H9 (cell line): ENCODE measurements at places on chromosomes 12 and 14. TPM values are rescaled to one million over a fixed set of nuclear protein-coding genes. Genes with fewer than 3 reads are reported as not detected.

The RAD51AP1 gene
- 55.4 and 59.4 TPM in 2 replicates for total RNA-seq

The IL26 gene
- not detected in 2 replicates for total RNA-seq

The BDKRB2 gene
- total RNA-seq, result 0.13 and 0.15 TPM in 2 replicates

The SLC5A8 gene
- 0.07 TPM in 2 replicates for total RNA-seq

The DLST gene
- total RNA-seq, result 116 and 120 TPM in 2 replicates

The RNF212B gene
- 0.15 and 0.39 TPM in 2 replicates for total RNA-seq

The KRT6A gene
- not detected in 2 replicates for total RNA-seq

The A2M gene
- 0.94 and 1.2 TPM in 2 replicates for total RNA-seq

The TAS2R9 gene
- total RNA-seq, result not detected in 2 replicates

The MGST1 gene
- total RNA-seq, result 234 and 235 TPM in 2 replicates

GRCh38 chr12:25365340-25365730 lies 114.6 kb upstream of the KRAS start:
- DNase-seq, result no peak

DNA sequence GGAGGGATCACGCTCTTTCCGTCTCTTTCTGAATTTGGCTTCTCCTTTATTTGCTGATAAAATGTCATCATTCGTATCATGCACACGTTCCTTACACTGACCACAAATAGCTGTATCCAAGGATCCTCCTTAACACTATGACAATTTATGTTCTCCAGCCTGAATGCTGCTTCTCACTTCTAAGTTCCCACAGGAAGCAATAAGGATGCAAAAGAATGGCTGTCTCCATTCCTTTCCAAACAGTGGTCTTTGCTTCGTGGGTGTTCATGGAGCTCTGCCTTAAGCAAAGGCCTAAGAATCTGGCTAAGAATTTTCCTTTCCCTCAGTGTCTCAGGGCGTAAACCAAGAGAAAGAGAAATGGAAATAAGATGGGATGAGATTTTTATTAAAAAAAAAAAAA lies 200.2 kb downstream of the ITPR2 start:
- no peak for DNase-seq

- no peak for DNase-seq
Measured at GRCh38 chr12:56082382-56082781, 2.4 kb downstream of the ERBB3 start.

DNA sequence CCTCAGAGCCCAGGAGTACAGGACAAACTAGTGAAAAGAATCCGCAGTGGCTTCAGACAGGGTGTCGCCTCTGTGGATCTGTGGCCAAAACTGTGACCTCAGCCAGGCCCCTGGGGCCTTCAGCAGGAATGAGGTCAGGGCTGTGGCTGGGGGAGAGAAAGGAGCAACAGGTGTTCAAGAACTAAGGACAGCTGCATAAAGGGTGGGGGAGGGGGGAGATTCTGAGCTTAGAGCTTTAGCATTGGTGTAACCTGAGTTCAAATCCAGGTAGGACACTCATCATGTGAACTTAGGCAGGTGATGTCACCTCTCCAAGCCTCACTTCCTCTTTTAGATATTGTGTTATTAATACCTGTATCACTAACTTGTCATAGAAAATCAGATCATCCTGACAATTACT lies 40.9 kb upstream of the CORO1C start:
- DNase-seq, result no peak

DNA sequence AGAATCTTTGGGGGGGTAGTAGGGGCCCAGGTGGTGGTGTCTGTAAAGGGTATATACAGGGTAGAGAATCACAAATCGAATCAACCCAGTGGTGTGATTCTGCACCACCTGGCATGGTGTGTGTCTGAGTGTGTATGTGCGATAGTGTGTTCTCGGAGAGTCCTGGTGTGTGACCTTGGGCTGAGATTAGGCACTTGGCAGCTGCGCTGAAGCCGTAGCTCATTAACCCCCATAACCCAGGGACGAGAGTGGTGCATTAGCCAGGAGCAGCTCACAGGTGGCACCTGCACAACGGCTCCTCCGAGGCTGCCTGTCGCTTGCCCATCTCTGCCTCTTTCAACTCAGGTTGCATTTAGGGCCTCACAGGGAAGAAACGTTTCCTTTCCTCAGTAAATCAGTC lies 15.6 kb upstream of the TESC start:
- no peak for DNase-seq

GRCh38 chr14:96904201-96904600 lies 107.0 kb downstream of the VRK1 start:
- DNase-seq, result no peak

DNA sequence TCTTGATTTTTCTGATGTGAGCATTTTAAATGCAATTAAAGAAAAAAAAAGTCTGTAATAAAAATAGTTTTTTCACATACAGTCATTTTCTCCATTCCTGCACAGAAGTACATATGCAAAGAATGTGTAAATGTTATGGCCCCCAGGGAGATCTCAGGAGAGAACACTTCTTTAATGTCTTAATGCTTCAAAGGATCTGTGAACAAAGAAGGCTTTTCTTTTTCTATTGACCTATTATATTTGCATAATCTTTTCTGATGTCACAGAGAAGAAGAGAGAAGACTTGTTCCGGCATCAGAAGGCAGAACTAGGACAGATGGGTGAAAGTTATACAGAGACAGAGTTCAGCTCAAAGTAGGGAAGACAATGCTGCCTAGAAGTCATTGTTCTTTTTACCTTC lies 413.5 kb upstream of the STXBP6 start:
- DNase-seq, result no peak

DNA sequence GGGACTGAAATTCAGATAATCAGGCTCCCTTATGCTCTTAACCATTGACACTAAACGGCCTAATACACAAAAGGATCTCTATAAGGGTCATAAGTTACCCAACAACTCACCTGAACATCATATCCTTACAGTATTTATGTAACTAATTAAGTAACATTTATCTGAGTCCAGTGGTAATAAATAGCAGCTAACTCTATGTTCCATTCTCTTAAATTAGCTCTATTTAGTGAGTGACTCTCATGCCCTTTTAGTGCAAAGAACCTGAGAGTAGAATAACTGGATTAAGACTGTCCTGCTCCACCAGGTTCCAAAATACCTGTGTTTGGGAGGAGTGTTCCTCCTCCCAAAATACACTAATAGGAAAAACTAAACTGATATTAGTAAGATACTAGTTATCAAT lies 9.8 kb downstream of the SCAF11 start:
- no peak for DNase-seq

- DNase-seq, result no peak
Measured at GRCh38 chr14:62031504-62031903, 269.3 kb downstream of the SNAPC1 start.

- DNase-seq, result no peak
Measured at GRCh38 chr12:100962086-100962712, 167.6 kb downstream of the ANO4 start.

DNA sequence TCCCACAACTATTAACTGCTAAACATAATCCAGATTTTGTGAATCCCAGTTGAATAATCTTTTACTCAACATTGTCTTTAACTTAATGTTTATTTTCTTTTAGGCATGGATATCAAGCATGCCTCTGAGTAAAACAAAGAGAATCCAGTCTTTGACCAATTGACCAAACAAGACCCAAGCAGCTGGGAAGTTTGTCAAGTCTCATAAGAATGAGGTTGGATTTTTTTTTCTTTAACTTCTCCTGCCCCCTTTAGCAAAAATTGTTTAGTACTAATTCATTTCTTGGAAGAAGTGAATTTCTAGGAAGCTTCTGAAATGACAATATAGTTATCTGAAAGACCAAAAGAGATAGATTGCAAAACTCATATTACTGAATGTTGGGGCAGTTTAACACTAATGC lies 89.9 kb downstream of the OTOGL start:
- no peak for DNase-seq

DNA sequence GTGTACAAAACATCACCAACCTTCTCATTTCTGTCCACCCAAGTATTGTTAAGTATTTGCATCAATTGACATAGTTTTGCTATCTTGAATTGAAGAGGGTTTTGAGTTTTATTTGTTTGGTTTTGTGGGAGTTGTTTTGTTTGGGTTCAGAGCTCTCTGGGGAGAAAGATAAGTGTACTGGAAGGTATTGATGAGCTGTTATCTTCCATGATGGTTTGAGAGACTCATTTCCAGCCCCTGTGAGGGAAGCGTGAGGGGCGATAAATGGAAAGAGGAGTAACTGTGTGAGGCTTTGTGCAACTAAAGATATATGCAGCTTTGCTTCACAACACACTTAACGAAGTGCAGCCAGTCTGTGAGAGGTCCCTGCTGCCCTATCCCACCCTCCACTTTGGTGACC lies 15.7 kb upstream of the CIPC start:
- no peak for DNase-seq

GRCh38 chr14:54446161-54446693 lies 5.1 kb upstream of the CNIH1 start:
- DNase-seq, result no peak

- DNase-seq, result no peak
Measured at GRCh38 chr12:54412348-54412747, 6.7 kb downstream of the ITGA5 start.

GRCh38 chr12:31589598-31589903 lies 1.4 kb downstream of the DENND5B start:
- no peak for DNase-seq

- no peak for DNase-seq
Measured at GRCh38 chr14:31939934-31940333, 137.2 kb upstream of the ARHGAP5 start.

GRCh38 chr12:129237881-129238280 lies 384.6 kb downstream of the GLT1D1 start:
- DNase-seq, result no peak

DNA sequence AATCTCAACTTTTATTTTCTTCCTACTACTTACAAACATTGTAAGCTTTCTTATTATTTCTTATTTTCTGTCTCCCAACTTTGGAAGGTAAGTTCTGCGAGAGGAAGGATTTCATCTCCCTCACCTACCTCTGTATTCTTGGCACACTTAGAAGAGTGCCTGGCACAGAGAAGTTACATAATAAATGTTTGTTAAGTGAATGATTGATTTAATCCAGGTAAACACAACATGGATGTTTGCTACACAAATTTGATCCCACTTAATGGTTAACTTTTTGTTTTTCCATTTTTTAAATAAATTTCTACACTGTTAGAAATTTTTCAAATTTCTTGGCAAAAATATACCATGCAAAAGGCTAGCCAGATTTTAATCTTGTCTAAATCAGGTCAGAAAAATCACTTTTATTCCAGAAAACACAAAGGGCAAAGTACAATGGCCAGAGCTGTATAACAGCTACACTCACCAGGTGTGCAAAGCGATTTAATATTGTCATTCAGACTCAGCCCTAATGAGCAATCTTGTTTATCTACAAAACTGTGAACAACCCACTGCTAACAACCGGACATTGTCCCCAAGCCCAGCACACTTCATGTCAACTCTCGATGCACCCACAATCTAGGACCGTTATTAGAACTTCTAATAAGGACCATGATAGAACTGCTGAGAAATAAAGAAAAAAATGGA lies 222.1 kb upstream of the EEA1 start:
- no peak for DNase-seq

DNA sequence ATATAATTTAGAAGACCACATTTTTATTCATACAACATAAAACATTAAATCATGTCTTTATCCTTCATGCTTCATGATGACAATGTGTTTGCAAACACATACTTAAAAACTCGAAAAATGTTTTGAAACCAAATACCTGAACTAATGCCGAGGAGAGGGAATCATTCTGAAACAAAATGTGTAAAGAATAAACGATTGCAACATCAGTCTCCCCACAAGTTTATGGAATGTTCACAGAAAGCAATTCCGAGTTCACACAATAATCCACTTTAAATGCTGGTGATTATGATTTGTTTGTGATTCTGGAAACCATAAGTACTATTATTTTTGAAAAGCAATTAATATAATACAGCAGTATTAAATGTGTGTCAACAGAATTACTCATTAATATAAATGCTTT lies 84.5 kb upstream of the PDZRN4 start:
- no peak for DNase-seq

GRCh38 chr14:105880616-105881015 lies 354.2 kb downstream of the TMEM121 start:
- no peak for DNase-seq

DNA sequence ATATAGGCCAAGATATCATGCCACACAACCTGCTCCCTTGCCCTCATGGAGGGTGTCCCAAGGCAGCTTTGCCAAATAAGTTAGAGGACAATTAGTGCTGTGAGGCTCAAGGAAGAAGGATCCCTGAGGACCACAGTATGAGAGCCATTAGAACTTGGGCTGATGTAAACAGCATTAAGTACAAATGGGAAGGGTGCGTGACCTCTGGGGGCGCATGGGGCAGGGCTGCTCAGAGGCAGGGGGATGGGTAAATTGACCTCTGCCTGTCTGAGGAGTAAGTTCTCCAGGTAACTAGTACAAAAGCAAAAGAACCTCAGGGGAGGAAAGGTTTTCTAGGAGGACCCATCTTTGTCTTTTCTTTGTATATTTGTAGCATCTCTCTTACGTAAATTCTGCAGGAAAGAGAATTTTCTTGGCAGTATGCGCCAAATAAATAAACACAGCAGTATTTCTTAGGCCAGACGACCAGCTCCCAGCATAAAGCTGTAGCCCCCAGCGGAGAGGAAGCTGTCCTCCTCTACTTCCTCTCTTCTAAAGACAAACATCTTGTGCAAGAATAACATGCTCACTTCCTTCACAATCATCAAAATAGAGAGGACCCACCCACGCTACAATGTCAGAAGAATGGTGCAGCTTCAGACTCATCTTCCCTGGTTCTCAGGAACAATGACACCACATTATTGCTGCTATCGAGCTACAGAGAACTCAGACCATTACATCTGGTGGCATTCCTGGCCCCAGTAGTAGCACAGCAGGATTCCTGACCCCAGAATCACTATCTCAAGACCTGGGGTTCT lies 16.4 kb upstream of the VWF start:
- DNase-seq, result no peak

- DNase-seq, result no peak
Measured at GRCh38 chr12:70774055-70774454, 136.8 kb upstream of the PTPRB start.

- DNase-seq, result no peak
Measured at GRCh38 chr14:77470224-77470870, 12.5 kb downstream of the AHSA1 start.

DNA sequence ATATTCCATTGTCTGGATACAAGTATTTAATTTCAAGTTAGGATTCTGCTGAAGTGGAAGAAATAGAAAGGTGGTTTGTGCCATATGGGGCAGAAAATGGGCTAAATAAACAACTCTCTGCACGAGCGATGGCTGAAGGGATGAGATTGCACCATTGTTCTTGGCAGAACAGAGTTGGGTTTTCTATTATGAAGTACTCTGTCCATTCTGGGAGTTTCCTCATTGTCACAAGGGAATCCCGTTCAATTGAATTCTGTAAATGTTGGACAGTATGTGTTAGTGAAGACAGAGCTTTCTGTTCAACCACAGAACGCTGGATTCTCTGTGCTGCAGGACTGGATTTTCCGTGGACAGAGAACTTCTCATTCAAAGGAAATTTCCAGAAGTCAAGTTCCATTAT lies 345.5 kb upstream of the PRICKLE1 start:
- no peak for DNase-seq

- DNase-seq, result no peak
Measured at GRCh38 chr14:91349481-91350074, 68.0 kb downstream of the CCDC88C start.

DNA sequence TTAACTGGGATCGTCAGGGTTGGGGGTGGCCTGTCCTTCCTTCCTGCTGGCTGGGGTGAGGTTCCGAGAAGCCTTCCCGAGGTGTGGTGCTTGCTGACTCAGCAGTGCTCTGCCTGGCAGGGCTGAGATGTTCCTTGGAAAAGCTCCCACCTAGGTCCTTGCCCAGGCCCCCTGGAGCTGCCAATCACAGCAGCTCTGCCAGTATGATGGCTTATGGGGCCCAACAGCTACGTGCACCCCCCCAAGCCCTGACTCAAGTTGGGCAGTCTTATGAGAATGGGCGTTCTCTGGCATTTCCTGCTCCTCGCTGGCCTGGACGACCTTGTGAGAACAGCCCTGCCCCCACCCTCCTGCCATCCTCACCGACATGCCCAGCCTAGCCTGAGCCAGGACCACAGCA lies 292.2 kb upstream of the CRY1 start:
- no peak for DNase-seq
